ENCODE measurements at places on chromosomes 3 and 15.

DNA sequence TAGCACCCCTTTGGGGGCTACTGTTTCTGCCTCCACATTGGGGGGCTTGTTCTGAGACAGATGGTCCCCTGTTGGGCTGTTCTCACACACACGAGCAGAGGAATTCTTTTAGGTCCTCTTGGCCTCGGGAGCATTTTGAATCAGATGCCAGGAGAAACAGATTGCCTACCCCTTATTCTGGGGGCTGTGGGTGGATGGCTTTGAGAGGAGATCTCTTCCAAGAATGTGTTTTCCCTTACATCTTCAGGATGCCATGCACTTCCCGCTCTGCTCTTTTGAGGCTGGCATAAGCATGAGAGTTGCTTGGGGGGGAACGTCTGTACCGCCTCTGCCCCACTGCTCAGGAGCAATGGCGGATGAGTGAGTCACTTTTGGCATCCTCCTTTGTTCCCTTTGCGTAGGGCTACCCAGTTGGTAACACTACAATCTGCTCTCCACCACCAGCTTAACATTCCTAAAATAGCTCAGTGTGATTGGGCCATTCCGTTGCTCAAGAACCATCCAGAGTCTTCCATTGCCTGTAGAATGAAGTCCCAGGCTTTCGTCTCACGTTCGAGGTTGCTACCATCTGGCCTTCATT is 154.4 kb downstream of the RPLP1 start:
- DNase-seq, result no peak

- no peak for DNase-seq
Measured at GRCh38 chr3:64047787-64048186, 24.5 kb upstream of the PSMD6 start.

DNA sequence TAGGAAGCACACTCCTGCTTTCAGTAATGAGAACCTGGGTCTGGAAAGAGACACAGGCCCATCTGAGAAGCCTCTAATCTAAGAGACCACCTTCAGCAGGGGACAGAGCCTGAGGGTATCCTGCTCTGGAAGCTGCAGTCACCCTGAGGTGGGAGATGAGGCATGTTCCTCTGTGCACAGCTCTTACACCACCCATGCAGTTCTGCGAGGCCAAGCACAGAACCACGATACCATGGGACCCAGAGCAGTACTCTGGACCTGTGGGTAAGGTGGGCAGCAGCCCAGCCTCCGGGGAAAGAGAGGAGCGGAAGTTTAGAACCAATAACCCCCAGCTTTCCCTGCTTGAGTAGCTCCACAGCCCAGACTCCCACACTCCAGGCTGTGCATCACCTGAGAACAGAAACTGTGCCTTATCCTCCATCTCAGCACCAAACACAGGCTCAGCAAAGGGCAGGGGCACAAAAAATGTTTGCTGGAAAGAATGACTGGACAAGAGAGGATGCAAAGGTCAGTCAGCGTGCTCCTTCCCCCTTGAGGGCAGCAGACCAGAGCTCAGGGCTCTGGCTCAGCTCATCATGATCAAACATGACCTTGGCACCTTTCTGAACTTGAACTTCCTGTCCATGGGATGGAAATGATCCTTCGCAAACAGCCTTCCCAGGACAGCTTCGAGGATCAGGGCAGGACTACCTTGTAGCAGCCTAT is 43.1 kb downstream of the RBPMS2 start:
- DNase-seq, result no peak

DNA sequence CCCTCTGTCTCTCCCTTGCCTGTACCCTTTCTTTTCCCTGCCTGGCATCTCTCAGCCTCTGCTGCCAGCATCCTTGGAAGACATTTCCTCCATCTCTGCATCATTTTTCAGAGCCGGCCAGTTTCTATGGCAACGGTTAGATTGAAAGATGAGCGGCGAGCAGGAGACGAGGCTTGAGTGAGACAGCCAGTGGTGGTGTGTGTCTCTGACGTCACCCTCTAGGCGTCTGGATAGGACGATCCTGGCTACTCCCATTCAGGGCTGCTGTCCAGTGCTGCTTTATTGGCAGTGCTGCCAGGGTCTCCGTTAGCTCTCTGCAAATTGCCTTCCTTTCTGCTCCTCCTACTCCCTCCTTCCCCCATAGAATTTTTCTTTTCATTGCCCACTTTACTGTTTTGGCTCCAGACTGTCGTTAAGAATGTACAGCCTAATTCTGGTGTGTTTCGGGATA is 57.9 kb downstream of the TRAK1 start:
- peak; percentile 13 for DNase-seq

DNA sequence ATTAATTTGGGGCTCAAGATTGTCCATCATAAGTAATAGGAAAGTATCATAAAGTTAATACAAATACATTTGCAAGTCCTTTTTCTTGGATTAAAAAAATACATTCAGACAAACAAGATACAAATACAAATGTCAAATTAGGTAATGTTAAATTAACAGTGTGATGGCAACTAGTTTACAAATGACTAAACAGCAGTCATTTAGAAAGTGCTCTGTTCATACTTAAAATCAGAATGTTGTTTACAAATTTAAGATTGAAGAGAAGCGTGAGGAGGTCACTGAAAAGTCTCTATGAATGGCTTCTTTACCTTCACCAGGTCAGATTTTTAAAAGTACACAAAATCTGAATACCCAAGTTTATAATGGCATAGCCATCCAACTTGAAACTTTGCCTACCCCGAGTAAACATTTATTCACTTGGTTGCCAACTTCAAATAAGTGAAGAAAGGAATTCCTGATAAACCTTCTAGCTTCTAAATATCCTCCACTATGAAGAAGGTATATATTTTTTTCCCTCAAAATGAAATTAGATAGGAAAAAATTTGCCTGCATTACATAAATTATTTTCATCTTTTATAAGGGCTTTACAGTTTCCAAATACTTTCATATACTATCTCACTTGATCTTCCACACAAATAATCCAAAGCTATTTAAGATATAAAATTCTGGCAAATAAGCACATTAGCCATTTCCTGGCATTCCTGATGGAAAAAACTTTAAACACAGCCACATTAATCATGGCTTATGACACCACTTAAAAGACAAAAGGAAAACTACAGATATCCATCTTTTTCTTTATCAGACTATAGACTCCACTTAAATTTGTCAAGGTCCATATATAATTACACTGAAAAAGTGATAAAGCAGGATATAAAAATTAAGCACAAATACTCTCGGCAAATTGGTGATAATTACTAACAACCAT is 11.5 kb upstream of the NEK10 start:
- no peak for DNase-seq

DNA sequence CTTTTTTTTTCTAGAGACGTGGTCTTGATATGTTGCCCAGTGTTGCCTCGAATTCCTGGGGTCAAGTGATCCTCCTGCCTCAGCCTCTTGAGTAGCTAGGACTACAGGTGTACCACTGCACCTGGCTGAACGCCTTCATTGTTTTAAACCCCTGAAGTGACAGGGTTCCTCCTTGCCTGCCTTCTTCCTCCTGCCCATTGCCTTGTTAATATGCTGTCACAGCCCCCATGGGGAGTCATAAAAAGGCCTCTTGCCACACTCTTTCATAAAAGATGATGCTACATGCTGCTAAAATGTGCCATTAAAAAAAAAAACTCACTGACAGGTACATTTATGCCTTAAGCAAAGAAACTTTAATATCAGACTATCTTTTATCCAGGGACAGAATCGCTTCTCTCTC is 116.8 kb upstream of the SKOR1 start:
- DNase-seq, result no peak

DNA sequence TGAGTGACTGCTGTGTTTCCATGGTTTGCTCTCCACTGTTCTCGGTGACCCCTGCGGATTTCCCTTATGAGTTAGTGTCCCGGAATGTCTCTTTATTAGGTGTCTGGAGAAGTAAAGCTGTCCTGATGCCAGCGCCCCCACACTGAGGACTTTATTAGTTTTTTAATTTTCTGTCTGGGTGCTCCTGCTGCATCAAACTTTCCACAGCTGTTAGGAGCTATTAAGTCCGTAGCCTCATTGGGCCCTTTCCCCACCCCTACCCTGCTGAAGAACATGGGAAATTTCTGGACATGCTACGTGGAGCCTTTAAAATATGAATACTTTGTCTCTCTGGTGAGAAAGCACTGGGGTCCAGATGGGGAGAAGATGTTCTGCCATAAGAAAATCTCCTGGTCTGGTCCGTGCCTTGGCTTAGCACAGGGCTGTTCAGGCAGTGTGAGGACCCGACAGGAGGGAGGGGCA is 161.7 kb upstream of the HES1 start:
- DNase-seq, result no peak

DNA sequence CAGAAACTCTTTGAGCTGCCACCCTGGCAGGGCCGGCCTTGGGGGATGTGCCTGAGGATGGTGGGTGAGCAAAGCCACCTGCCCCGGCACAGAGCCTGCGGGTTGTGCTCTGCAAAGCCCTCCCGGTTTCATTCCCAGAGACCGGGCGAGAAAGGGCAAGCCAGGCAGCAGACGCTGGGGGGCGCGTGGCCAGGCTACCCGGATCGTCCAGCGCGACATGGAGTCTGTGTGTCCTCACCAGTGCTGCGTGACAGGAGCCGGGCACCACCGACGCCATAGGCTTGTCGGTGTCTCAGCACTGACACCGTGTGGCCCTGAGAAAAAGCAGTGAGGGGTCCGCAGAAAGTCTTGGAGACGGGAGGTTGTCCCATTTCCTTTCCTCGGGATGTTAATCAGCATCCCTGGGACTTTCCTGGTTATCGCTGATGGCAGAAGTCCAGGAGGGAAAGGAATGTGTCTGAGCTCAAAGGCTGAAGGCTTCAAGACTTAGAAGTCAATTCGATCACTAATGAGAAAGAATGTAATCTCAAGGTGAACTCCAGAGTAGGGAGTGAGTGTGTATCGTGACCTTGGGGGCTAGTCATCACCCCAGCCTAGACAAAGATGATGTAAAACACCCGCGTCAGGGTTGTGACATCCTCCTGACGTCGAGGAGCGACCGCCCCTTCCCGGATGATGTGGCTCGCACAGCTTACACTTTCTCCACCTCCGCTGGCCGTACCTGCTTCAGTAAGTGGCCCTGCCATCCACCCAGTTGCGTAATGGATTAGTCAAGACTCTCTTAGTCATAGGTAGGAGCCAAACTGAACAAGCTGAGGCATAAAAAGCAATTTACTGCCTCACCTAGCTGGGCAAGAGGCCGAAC is 36.3 kb upstream of the PLA2G4E start:
- DNase-seq, result peak; percentile 75

DNA sequence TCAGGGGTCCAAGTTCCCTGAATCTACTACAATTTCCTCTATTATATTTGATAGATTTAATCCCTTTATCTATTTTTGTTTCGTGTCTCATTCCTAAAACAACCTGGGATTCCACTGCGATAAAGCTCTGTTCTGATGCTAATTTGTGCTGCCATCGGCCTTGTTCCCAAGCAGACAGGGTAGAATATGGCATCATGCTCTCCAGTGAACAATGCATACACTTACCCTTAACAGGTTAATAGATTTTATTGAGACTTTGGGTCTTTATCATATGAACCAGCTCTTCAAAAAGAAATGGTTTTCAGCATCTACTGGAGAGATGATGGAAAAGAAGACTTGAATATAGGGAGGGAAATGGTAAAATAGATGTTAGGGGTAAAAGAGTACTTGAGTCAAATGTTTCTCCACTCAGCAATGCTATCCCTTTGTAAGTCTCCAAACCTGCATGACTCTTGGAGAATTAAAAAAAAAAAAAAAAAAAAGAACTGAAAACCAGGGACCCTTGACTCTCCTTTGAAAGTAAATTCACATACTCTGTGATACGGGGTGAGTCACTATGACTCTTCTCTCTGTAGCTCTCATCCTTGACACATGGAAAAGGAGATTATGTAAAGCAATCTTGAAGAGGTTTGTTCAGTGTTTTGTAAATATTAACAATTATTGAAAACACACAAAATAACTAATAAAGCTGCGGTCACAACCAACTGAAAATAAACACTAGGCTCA is 268.8 kb downstream of the ZBTB20 start:
- no peak for DNase-seq

DNA sequence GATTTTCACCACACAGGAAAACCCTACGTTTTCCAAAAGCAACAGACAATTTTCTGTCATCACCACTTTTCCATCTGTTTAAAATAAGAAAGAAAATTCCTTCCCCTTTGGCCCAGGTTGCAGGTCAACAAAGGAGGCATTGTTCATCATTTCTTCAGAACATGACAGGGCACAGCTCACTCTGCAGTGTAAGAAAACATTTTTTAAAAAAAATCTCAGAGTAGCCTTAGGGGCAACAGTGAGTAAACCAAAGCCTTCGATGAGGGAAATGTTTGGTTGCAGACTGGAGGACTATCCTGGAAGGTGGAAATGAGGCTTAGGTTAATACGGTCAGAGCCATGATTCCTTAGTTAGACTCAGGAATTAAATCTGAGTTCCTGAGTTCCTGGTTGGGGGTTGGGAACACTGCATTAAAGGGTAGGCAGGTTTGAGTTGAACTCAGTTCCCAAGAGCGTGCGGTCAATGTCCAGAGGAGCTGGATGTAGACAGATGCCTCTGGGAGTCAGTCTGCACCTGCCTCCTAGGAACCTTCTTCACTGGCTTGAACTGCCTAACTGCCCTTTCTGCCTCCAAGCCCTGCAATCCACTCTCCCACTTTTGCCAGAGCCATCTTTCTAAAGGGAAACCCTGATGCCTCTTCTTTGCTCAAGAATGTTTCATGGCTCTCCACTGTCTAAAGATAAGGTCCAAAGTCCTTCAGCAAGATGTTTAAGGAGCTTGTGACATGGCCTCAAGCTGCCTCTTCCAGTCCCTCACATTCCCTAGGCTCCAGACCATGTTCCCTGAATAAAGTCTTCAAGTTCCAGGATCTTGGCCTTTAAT is 3.3 kb upstream of the HES1 start:
- no peak for DNase-seq

DNA sequence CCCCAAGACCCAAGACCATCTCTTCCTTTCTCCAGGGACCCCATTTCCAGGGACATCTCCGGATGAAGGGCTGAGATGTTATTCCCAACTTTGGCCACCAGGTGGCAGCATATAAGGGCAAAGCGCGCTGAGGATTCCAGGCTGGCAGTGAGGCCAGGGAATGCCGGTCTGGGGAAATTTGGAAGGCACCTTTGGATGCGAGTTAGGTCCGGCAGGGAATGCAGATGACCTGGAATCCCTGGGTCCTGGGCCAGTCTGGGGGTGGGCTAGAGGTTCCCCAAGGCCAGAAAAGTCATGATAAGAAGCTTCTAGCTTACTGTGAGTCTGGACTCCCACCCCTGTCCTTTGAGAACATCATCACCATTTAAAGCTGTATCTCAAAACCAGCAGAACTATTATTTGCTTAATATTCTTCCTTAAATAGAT is 1.6 kb upstream of the CHST13 start:
- peak; percentile 59 for DNase-seq

GRCh38 chr3:123153125-123154019 is 48.4 kb upstream of the SEC22A start:
- DNase-seq, result no peak

- DNase-seq, result no peak
Measured at GRCh38 chr3:144264350-144264749, 292.7 kb downstream of the DIPK2A start.

- no peak for DNase-seq
Measured at GRCh38 chr15:34147371-34148140, 45.7 kb downstream of the PGBD4 start.

GRCh38 chr3:186217820-186218164 is 108.9 kb upstream of the ETV5 start:
- no peak for DNase-seq
